ENCODE measurements at places on chromosomes 5 and 9. TPM values are rescaled to one million over a fixed set of nuclear protein-coding genes. Genes with fewer than 3 reads are reported as not detected.

Gene ST6GALNAC4
- total RNA-seq = 59.5 TPM

Gene SLC34A1
- total RNA-seq = 1.9 TPM

Gene NRG2
- 0.08 TPM for total RNA-seq

Gene GABRA1
- not detected for total RNA-seq

Gene CDKN2B-AS1
- total RNA-seq = 5.1 TPM

Gene OR1N2
- total RNA-seq = 0.30 TPM

Gene C9
- total RNA-seq = not detected

Gene ZDHHC11B
- total RNA-seq = 2.4 TPM

- H3K27ac ChIP-seq = peak overlapping the region; percentile 92
- H3K27me3 ChIP-seq = no peaks in the 10 kb centered on the region
- peak overlapping the region; percentile 97 for H3K4me3 ChIP-seq
Measured at GRCh38 chr5:181259974-181260719, 796 bp downstream of the TRIM52 start.

GRCh38 chr5:55191165-55191564 lies 18.2 kb upstream of the CDC20B start:
- no peak overlapping the region for H3K4me3 ChIP-seq
- DNase-seq = no peak
- H3K36me3 ChIP-seq = no peaks in the 10 kb centered on the region
- no peak overlapping the region for H3K27ac ChIP-seq

DNA sequence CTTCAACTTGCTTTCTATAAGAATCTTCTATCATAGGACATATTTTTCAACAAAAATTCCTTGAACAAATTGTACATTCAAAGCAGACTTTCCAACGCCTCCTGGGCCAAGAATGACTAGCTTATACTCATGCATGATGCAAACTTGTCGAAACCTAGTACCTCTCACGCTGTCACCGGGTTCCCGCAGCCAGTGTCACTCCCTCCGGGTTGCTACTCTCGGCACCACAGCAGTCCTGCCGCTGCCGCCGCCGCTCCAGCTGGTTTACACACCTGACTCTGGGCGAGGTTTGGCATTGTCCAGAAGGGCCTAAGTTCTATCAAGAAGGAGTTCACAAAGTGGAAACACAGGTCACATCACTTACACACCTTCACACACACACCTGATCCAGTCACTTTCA lies 244.4 kb downstream of the ADAMTSL1 start:
- no peak overlapping the region for H3K4me3 ChIP-seq
- H3K36me3 ChIP-seq = no peaks in the 10 kb centered on the region
- H3K27me3 ChIP-seq = no peaks in the 10 kb centered on the region
- DNase-seq = no peak
- H3K4me1 ChIP-seq = no peaks in the 10 kb centered on the region
- no peak overlapping the region for H3K27ac ChIP-seq

GRCh38 chr5:69404659-69405330 lies 10.1 kb upstream of the MARVELD2 start:
- peaks cover 37% of the 10 kb centered on the region for H3K36me3 ChIP-seq
- no peaks in the 10 kb centered on the region for H3K27me3 ChIP-seq
- H3K4me1 ChIP-seq = no peaks in the 10 kb centered on the region
- no peak overlapping the region for H3K27ac ChIP-seq
- DNase-seq = no peak
- H3K4me3 ChIP-seq = no peak overlapping the region

DNA sequence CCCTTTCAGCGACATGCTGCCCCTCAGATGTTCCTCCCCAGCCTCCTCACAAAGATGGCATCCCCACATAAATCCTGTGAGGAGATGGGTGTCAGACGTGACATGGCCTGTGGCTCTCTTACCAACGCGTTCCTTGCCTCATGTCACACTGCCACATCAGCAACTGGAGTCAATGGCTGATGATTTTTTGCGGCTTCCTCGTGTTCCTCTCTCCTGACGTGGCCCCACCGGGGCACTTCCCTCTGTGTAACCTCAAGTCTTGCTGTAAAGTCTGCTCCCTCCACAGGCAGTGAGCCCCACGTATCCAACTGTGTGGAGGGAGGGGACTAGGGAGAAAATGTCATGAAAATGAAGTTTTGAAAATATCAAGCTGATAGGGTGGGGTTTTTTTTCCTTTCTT lies 53.2 kb upstream of the SHISAL2B start:
- H3K27ac ChIP-seq = no peak overlapping the region
- peak overlapping the region; percentile 42 for H3K4me3 ChIP-seq
- H3K27me3 ChIP-seq = peaks cover 30% of the 10 kb centered on the region
- H3K4me1 ChIP-seq = peaks cover 11% of the 10 kb centered on the region

GRCh38 chr9:137138058-137138721 lies 764 bp upstream of the GRIN1 start:
- peaks cover 8% of the 10 kb centered on the region for H3K4me1 ChIP-seq
- no peak overlapping the region for H3K27ac ChIP-seq
- no peak for DNase-seq
- H3K36me3 ChIP-seq = no peaks in the 10 kb centered on the region
